Mesangial cell (primary cell): ENCODE measurements at places on chromosomes 12 and 14. TPM values are rescaled to one million over a fixed set of nuclear protein-coding genes. Genes with fewer than 3 reads are reported as not detected.

The KIF26A gene
- total RNA-seq: 1.1 and 1.5 TPM in 2 replicates

The BICDL1 gene
- 0.65 and 10.4 TPM in 2 replicates for total RNA-seq

The VRK1 gene
- 7.1 and 20.2 TPM in 2 replicates for total RNA-seq

The KRT83 gene
- not detected in 2 replicates for total RNA-seq

The ZBTB42 gene
- total RNA-seq: 2.8 and 12.7 TPM in 2 replicates

The TUNAR gene
- total RNA-seq: not detected in 2 replicates

The LRIG3 gene
- 60.8 and 70.9 TPM in 2 replicates for total RNA-seq
